ENCODE measurements at places on chromosomes 16 and 17.

DNA sequence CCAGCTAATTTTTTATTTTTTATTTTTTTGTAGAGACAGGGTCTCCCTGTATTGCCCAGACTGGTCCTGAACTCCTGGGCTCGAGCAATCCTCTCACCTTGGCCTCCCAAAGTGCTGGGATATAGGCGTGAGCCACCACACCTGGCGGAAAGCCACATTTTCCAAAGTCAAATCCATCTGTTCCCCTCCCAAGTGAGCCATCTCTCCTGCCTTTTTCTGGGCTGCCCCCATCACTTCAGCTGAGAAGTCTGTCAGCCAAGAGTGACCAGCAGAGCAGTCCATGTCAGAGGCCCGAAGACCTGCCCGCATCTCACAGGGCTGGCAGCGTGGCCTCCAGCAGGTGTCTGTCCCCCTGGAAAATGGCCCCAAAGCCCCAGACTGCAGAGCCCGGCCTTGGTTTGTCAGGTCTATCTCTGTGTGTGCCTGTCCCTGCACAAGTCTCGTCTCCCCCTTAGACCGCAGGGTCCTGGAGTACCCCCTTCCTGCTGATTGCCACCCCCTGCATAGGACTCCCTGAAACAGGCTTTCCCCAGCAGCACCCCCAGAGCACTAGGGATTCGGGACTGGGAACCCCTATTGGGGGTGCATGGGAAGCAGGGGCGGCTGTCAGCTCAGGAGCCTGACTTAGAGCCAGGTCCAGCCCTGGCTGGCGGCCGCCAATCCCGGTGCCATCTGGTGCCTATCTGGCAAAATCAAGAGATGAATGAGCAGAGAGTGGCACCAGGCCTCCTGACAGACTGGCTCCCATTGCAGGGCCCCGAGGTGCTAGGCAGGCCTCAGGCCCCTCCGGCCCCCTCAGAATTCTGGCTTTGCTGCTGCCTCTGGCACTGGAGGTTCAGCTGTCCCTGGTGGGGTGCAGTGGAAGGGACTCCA lies 7.8 kb downstream of the TTYH2 start:
- no peak for DNase-seq

GRCh38 chr16:12678983-12679382 lies 124.7 kb downstream of the CPPED1 start:
- no peak for DNase-seq

DNA sequence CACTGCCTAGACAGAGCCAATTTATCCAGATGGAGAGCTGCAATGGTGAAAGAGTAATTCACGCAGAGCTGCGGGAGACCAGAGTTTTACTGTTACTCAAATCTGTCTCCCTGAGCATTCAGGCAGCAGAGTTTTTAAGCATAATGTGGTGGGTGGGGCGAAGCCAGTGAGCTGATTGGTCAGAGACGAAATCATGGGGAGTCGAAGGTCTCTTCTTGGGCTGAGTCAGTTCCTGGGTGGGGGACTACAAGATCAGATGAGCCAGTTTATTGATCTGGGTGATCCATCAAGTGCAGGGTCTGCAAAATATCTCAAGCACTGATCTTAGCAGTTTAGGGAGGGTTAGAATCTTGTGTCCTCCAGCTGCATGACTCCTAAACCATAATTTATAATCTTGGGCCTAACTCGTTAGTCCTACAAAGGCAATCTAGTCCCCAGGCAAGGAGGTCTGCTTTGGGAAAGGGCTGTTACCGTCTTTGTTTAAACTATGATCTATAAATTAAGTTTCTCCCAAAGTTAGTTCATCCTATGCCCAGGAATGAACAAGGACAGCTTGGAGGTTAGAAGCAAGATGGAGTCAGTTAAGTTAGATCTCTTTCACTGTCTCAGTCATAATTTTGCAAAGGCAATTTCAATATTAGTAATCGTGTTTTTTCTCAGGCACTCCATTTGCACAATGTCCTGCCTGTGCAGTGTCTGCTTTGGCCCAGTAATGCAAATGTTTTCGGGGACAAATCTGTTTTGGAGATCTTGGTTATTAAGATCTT lies 27.0 kb downstream of the PIGL start:
- no peak for DNase-seq

- no peak for DNase-seq
Measured at GRCh38 chr16:3668626-3669025, 14.1 kb downstream of the DNASE1 start.

GRCh38 chr16:9837481-9837880 lies 344.7 kb downstream of the GRIN2A start:
- DNase-seq, result no peak

DNA sequence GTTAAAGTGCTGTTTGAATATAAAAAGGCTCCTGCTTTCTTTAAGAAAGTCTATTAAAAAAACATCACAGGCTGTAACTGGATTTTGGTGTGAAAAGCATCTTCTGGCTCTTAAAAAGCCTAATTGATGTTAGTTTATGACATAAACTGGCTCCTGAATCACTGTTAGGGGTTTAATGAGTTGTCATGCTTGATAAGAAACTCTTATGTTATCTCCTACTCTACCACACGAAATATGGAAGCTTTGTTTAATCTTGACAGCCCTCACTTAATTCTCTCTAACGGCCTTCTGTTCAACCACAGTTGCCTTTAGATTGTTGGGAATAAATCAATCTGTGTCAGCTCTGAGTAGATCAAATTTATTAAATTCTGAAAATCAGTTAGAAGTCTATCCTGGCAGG lies 51.5 kb downstream of the CPPED1 start:
- no peak for DNase-seq

DNA sequence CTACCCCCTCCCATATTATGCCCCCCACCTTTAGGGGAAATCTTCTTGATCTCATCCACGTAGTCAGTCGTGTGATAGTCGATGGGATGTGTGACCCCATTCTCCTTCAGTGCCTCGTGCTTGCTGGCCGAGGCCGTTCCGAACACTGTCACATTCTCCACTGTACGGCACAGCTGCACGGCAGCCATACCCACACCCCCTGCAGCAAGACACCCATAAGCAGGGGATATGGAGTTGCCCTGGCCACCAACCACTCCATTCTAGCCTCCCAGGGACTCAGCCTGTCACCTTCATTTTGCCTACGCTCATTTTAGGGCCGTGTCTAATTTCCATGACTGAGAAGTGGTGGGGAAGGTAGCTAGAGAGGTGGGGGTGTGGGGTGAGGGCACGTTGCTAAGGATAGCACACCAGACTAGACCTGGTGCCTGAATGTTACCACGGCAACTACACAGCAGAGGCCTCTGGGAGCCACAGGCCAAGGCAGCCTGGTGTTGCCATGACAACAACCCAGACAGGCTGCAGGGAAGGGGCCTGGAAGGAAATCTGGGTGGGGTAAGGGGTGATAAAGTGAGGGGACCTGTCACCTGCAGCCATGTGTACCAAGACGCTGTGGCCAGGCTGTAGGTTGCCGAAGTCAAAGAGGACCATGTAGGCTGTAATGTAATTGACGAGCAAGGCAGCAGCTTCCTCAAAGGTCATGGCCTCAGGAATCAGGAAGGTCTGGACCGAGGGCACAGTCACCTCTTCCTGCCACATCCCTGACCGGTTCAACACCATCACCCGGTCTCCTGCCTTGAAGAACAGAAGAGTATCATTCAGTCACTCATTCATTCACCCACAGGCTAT lies 4.0 kb downstream of the VAT1 start:
- DNase-seq, result no peak

DNA sequence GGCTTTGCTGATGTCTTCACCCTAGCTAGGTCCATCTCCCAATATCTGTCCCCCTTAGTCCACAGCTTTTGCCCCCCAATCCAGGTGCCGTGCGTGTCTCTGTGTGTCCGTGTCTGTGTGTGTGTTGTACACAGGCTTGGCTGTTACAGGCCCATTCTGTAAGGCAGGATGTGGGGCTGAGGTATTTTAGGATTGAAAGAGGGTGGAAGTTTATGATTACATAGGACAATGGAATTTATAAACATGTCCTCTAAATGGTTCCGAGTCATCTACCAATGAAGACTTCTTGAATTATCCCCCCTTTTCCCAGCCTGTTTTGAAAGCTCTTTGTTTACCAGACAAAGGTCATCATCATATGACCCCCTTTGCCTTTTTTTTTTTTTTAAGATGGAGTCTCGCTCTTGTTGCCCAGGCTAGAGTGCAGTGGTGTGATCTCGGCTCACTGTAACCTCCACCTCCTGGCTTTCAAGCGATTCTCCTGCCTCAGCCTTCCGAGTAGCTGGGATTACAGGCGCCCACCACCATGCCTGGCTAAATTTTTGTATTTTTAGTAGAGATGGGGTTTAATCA lies 21.9 kb downstream of the ACE start:
- no peak for DNase-seq

GRCh38 chr17:2338315-2338657 lies 985 bp downstream of the SGSM2 start:
- no peak for DNase-seq

DNA sequence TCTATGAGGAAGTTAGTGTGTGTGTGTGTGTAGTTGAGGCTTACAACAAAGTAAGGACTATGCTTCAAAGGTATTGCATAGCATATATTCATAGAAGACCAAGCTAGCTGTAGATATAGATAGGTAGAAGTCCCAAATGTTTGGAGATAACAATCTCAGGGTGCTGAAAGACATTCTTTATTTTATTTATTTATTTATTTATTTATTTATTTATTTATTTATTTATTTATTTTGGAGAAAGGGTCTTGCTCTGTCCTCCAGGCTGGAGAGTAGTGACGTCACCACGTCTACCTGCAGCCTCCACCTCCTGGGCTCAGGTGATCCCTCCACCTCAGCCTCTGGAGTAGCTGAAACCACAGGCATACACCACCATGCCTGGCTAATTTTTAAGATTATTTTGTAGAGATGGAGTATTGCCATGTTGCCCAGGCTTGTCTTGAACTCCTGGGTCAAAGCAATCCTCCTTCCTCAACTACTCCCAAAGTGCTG lies 284.6 kb upstream of the KIF2B start:
- DNase-seq, result no peak

- DNase-seq, result peak; percentile 59
Measured at GRCh38 chr17:64306850-64307463, 43.9 kb upstream of the TEX2 start.

- no peak for DNase-seq
Measured at GRCh38 chr16:85359147-85359822, 247.0 kb upstream of the CIBAR2 start.

- peak; percentile 36 for DNase-seq
Measured at GRCh38 chr17:35218915-35219314, 24.0 kb upstream of the SLFN5 start.

- DNase-seq, result no peak
Measured at GRCh38 chr16:83441517-83441916, 366.3 kb upstream of the HSBP1 start.

DNA sequence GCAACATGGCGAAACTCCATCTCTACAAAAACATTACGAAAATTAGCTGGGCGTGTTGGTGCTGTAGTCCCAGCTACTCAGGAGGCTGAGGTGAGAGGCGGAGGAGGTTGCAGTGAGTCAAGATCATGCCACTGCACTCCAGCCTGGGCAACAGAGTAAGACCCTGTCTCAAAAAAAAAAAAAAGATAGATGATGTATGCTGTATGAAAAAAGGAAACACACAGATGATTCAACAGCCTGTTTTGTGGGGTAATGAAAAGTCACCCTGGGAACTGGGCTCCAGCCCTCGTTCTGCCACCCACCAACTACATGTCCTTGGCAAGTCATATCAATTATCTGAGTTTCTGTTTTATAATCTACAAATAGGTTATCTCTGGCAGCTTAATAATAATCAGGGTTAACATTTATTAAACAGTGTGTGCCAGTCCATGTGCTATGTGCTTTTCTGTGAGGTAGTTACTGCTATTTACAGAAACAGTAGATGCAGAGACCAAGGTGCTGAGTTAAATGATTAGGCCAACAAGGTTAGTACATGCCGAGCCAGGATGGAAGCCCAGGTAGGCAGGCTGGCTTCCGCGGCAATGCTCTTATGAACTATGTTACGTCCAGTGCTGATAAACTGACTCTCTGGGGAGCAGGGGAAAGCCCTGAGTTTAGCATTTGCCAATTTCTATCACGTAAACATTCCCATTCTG lies 1.1 kb downstream of the G6PC1 start:
- no peak for DNase-seq

- DNase-seq, result peak; percentile 72
Measured at GRCh38 chr17:27236717-27237315, 57.1 kb upstream of the WSB1 start.

DNA sequence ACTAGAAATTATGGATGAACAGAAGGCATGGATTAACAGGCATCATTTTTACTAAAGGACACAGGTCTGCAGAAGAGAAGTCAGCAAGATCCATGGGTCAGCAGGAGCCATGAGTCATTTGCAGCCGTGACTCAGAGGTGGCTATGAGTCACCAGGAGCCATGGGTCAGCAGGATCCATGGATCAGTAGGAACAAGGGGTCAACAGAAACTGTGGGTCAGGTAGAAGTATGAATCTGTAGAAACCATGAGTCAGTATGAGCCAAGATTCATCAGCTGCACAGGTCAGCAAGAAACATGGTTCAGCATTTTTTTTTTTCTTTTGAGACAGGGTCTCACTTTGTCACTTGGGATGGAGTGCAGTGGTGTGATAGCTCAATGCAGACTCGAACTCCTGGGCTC lies 58.2 kb upstream of the HS3ST4 start:
- no peak for DNase-seq

- DNase-seq, result no peak
Measured at GRCh38 chr17:846901-847843, 65.0 kb downstream of the MRM3 start.

- DNase-seq, result no peak
Measured at GRCh38 chr17:5509482-5509881, 23.1 kb downstream of the MIS12 start.

- no peak for DNase-seq
Measured at GRCh38 chr17:5234645-5235576, at the start of gene SCIMP. SCIMP (minus strand) TSS chr17:5234860; CDS start chr17:5234755, 105 bp downstream.

DNA sequence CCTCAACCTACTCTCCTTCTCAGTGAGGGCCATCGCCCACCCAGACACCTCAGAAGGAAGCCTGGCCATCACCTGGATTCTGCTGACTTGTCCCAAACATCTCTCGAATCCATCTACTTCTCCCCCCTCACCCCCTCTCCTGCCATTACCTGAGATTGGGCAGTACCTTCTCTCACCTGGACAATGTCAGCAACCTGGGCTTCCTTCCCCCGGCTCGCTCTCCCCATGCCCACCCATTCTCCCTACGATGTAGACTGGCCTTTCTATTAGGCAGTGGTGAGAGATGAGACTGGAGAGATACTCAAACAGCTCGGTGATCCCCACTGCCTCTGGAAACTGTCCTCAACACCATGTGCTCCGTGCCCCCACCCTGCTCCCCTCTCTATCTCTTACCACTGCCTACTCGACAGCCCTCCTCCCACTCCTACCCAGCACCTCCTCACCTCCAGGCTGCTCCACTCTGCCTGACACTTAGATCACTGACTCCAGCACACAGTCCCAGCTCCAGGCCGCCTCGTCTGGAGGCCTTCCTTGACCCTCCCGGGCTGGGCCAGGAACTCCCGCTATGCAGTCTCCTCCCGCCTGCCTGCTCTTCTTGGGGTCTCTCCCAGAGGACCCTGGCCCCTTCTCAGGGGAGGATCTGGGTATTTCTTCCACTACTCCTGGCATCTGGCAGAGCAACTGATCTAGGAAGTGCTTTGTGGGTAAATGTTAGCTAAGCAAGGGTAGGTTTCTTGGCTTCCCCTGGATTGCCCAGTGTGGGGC lies 235.8 kb upstream of the NLRP1 start:
- DNase-seq, result no peak
